ENCODE measurements at places on chromosomes 1 and 21.

- no peak for DNase-seq
Measured at GRCh38 chr1:11980676-11980972, 380 bp downstream of the MFN2 start.

DNA sequence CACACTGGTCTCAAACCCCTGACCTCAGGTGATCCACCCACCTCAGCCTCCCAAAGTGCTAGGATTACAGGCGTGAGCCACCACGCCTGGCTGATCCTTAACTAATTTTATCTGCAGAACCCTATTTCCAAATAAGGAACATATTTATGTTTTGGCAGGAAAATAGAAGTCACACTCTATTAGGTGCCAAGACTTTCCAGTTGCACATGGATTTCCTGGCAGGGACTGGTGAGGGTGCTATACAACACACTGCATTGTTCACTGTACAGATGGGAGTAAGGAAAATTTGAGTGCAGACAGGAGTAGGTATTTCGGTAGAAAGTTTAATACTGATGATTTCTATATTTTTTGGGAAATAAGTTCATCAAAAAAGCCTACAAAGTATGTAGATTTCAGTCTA, 605.3 kb upstream of the B3GALT2 start:
- DNase-seq, result no peak

DNA sequence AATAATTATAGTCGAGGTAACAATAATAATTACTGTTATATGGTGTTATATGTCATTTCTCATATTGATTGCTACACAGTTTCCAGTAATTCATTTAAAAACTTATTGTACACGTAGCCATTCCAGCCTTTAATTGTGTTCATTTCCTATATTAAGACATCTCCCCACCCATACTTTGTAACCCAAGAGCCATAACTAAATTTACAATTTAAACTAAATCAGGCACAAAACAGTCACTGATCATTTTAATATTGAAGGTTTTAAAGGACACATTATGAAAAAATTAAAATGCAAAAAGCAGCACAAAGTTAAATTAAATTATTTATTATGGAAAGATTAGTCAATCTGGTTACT, 487.0 kb downstream of the DPYD start:
- no peak for DNase-seq

DNA sequence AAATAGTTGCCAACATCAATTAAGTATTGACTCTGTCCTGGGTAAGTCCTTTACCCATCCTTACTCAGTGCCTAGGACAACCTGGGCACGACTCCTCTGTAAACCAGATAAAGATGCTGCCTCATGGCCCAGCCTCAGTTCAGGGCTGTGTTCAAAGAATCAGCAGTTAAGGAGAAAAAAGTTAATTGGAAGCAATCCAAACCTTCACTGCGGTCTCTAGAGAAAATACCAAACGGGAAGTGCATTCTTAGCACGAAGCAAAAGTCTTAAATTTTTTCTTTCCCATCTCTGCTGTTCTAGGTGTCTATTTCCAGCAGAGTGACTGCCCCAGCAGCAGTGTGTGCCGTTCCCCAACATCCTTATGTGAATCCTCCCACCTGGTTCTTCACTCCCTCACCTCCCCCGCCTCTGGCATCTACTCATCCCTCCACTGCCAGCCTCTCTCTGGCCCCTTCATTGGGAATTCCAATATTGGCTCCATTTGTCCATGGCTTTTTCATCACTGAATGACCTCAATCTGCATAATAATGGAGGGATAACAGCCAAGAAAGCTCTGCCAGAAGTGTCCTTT, 23.2 kb downstream of the KANK4 start:
- DNase-seq, result peak; percentile 70

DNA sequence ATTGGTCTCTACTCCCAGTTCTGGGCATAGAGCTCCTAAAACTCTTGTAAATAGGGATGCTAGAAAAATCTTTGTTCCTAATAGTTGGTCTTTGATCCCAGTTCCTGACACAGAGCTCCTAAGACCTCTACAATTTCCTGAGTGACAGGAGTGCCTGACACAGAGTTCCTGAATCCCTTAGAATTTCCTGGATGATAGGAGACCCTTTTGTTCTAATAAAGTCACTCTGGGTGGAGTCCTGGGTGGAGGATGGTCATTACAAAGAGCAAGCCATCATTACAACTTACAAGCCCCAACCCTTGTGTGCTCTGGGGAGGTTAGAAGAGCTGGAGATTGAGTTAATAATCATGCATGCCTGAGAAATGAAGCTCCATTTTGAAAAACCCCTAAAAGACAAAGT, 58.4 kb downstream of the ZZZ3 start:
- no peak for DNase-seq

GRCh38 chr1:118563981-118564951, 379.2 kb upstream of the SPAG17 start:
- DNase-seq, result peak; percentile 88

DNA sequence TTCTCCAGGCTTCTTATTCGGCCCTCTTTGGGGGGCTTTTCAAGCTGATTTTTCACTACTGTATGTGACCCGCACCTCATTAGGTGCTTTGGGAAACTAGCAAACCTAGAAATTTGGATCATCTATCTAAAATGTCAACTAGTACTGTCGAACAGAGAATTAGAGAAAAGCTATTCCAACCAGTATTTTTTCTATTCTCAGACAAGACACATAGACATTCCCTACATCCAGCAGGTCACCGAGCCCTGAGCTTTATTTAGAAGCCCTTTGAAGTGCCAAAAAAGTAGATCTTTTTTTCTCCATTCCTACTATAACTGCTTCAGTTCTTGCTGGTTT, 310 bp upstream of the SSR2 start:
- no peak for DNase-seq

GRCh38 chr1:101081496-101082488, 56.2 kb upstream of the DPH5 start:
- no peak for DNase-seq

DNA sequence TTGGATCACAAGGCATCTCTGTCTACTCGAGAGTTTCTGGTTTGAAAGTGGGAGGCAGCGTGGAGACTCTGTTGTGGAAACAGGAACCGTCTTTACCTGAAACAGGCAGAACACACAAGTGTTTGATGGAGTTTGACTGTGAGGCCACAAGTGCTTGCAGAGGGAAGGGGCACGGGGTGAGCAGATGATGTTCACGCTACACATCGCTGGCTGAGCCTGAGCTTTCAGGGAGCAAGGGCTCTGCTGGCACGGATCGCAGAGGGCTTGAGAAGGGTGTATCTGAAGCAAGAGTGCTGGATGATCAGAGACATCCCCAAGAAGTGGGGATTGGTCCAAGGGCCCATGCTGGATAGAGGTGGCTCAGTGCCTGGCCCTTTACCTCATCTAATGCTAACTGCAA, 59.3 kb downstream of the IGSF21 start:
- no peak for DNase-seq

DNA sequence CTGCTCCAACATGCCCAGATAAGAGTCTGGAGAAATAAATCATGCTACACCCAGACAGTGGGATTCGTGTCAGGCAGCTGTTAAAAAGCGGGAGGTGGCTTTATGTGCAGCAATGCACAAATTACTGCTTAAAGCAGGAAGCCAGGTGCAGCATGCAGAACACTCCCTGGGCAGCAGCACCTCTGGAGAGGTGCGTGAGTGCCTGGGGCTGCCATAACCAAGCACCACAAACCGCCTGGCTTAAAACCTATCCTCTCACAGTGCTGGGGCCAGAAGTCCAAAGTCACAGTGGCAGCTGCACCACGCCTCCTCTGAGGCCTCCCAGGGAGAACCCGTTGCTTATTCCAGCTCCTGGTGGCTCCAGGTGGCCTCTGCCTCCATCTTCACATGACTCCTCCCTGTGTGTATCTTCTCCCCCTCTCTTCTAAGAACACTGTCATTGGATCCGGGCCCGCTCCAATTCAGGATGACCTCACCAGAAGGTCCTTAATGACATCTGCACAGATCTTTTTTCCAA, 115.6 kb downstream of the SIK1 start:
- DNase-seq, result no peak

DNA sequence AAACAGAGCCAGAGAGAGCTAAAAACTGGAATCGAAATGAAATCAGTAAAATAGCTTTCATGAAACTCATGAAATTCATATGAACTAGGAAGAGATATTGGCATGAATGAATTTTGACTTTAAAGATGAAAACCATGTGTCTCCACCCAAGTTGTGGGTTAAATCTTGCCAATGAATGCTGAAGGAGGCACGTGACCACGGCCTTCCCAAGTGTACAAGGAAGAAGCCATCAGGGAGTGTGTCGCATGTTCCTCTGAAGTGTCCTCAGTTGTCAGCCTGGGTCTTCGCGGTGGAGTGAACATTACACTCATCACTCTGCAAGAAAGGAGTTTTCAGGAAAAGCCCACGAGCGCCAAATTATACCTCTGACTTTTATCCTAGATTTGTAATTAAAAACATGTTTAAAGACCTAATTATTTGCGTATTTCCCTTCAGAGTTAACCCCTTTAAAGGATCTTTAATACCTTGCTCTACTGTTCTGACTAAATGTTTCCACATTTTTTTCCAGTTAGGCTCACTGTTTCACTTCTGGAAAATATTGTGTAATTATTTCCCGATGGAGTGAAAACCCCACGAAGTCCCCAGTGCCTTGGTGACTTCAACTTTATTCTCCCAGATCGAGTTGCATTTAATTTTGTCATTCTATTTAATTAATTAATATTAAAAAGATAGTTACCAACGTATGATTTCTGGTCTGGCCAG, 118.3 kb downstream of the DHRS3 start:
- no peak for DNase-seq

All from KBM-7 (cell line).